ENCODE measurements at places on chromosomes 3 and 15.
A peak's percentile ranks its signal among the peaks of the same experiment; 100 is the strongest.

- DNase-seq: peak; percentile 65
Observed at GRCh38 chr15:25803036-25803435, 60.1 kb downstream of the ATP10A start.

GRCh38 chr3:37833302-37834186 lies 28.1 kb upstream of the CTDSPL start:
- DNase-seq: no peak

GRCh38 chr15:28991236-28992171 lies 105.7 kb downstream of the APBA2 start:
- DNase-seq: no peak

DNA sequence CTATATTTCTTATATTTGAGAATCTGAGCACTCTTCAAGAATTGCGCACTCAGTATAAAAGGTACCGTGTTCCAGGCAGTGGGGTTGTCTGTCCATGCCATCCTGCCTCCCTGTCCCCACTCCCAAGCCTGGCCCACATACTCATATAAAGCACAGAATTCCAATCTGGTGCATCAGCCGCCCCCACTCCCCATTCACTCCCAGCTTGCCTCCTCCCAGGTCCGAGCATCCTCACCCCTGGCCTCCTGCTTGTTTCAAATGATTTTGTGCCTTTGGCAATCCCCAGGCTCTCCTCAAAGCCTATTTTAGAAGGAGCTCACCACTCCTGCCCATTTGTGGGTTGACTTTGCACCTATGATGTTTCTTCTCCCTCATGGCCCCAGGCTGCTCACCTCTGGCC lies 22.2 kb upstream of the IGF1R start:
- no peak for DNase-seq

DNA sequence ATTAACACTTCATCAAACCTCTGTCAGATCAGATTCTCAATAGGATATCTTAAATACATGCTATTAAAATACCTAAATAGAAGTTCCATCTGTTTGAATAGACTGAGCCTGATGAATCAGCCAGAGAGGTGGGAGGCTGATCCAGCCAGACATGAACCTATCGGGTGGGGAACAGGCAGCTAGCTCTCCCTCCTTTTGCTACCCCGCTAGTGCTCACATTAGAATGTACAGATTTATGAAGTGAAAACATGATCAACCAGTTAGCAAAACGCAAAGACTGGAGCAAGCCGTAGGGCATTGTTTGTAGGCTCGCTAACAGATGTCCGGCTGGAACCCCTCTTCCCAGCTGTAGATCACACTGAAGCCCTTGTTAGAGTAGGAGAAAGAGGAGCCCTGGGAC lies 54.4 kb downstream of the GTF2E1 start:
- no peak for DNase-seq

DNA sequence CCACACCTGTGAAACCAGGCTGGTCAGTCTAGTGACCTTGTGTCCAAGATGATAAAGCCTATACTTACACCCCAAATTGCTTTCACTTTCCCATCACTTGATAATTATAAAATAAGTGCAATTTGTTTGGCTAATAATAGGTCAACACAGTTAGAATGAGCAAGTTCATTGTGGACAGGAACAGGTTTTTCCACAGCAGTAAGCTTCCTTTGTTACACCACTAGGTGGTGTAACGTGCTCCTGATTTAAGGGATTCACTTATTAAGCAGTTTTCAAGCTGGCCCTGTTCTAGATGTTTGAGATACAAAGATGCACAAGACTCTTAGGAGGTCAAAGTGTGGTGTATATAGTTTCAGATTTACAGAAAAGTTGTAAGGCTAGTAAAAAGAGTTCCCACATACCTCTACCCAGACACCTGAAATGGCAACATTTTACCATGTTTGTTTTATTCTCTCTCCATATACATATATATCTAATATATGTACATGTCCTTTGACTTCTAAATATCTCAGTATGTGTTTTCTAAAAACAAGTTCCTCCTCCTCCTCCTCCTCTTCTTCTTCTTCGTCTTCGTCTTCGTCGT lies 6.8 kb upstream of the MFSD1 start:
- no peak for DNase-seq

Data from aorta (tissue), 5 donors.